Glomerular endothelial cell (primary cell): ENCODE measurements at places on chromosomes 4 and X. TPM values are rescaled to one million over a fixed set of nuclear protein-coding genes. Genes with fewer than 3 reads are reported as not detected.

GRCh38 chrX:38505583-38505982 lies 55.8 kb upstream of the TSPAN7 start:
- no peak for DNase-seq

GRCh38 chrX:45743906-45744625 lies 543.4 kb upstream of the DIPK2B start:
- no peak for DNase-seq

DNA sequence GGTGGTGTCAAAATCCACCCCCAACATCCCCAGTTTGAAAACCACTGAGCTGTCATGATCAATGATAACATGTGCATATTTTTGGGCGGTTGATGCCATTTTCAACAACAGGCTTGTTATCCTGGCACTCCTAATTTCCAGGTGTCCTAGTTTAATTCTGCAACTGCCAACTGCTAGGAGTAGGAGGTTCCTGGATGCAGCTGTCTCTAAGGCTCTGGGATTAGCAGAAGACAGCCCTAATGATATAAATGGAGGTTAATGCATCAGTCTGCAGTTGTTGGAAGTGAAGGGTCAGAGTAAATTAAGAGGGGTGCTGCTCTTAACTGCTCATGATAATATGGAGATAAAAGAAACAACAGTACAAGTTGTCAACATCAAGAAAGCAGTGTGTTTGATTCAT lies 23.8 kb downstream of the ARFIP1 start:
- no peak for DNase-seq

GRCh38 chrX:6983207-6983955 lies 164.1 kb upstream of the STS start:
- no peak for DNase-seq

GRCh38 chr4:42048394-42048793 lies 58.1 kb downstream of the SLC30A9 start:
- peak; percentile 44 for DNase-seq

- DNase-seq = no peak
Measured at GRCh38 chr4:182854466-182854865, 62.7 kb downstream of the DCTD start.

ADH1A gene
- total RNA-seq = not detected in 2 replicates

SSX4B gene
- total RNA-seq = not detected in 2 replicates
